ENCODE measurements at places on chromosomes 4 and X.

- DNase-seq = no peak
These were observed 16.3 kb downstream of the PDS5A start for GRCh38 chr4:39961311-39961877.

GRCh38 chr4:151173871-151174270 is 74.4 kb downstream of the RPS3A start:
- no peak for DNase-seq

- DNase-seq = no peak
These were observed 243.3 kb downstream of the CBR4 start for GRCh38 chr4:168766604-168767316.

- DNase-seq = no peak
These were observed 2101.5 kb upstream of the TENM3 start for GRCh38 chr4:180141734-180142133.

- DNase-seq = no peak
These were observed 16.4 kb downstream of the TMEM31 start for GRCh38 chrX:103727115-103727514.

GRCh38 chrX:49067285-49068120 is 6.3 kb downstream of the PRAF2 start:
- no peak for DNase-seq

DNA sequence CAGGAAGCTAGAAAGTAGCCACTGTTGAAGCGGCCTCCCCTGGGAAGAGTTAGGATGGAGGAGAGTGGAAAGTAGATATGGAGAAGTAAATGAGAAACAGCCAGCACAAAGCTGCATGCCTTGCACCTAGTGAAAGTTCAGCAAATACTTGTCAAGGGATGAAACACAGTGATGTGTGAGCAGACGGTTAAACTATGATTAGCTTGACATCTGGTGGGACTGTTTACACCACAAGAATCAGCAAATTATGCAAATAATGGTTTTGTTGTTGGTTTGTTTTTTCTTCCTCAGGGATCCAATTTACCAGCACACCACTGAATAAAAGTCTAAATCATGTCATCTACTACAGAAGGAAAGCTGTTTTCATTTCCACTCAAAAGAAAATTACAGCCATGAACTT is 87.1 kb downstream of the CORIN start:
- DNase-seq = no peak

DNA sequence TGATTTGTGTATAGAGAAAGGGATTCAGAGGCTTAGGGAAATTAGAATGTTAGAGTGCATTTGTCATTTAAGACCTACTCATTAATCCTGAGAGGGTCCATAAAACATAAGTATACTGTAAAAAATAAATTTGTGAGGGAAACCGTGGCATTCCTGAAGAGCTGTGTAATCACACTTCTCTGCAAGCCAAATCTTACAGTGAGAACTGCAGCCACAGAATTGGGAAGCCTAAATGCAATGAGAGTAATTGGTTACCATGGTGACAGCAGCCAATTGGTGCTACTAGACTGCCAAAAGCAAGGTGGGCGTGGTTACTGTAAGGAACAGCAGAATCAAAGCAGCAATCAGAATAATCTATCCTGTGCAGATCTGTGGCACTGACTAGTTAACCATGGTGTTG is 345.2 kb upstream of the GRID2 start:
- no peak for DNase-seq

DNA sequence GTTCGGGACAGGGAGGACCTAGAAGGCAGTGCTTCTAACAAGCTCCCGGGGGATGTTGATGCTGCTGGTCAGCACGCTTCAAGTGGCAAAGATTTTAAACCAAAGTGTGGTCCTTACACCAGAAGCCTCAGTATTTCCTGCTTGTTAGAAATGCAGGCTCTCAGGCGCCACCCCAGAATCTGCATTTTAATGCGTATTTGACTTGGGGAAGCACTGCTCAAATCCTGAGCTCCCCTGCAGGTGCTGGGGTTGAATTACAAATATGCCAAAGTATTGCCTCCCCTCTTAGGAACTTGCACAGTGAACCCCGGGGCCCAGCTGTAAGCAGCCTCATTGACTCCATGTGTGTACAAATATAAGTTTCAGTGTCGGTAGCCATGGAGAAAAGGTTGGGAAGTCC is 70.8 kb upstream of the RAI2 start:
- no peak for DNase-seq

GRCh38 chr4:7381221-7381889 is 53.4 kb downstream of the PSAPL1 start:
- no peak for DNase-seq

DNA sequence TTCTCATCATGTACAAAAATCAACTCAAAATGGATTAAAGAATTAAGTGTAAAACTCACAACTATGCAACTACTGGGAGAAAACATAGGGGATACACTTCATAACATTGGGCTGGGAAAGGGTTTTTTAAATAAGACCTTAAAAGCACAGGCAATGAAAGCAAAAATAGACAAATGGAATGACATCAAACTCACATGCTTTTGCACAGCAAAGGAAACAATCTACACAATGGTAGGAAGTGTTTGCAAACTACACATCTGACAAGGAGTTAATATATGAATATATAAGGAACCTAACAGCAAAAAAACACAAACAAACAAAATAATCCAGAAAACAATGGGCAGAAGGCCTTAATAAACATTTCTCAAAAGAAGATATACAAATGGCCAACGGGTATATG is 57.9 kb downstream of the FREM3 start:
- no peak for DNase-seq

GRCh38 chr4:24927049-24927448 is 14.2 kb upstream of the CCDC149 start:
- DNase-seq = no peak

DNA sequence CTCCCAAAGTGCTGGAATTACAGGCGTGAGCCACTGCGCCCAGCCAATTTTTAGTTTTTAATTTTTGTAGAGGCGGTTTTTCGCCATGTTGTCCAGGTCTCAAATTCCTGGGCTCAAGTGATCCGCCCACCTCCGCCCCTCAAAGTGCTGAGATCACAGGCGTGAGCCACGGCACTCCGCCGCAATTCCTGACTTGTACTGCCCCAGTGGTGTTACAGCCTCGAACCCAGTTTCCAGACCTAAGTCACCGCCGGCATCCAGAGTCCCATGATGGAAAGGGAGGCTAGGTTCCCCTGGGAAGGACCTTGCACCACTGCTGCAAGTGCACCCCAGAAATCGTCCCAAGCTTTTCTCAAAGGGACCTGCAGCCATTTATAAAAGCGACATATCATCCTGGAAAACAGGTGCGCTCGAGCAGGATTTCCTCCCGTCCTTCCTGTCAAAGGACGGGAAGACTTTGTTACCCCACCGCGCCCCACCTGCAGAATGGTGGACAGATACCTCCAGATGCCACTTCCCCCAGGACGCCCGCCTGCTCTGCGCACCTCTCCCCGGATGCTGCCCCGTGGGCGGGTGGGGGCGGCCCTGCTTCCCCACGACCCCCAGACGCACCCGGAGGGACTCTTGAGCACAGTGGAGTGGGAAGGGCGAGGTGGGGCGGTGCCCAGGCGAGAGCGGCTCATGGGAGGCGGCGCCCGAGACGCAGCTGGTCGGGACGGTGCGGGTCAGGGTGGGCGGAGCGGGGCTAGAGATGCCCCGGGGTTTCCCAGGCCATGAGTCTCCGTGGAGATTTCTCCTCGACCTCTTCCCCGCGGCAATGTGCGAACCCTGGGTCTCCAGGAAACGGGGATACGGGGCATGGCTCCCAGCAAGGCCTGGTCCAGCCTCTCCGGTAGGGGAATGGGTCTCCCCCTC is 947 bp upstream of the RPL10 start:
- no peak for DNase-seq

DNA sequence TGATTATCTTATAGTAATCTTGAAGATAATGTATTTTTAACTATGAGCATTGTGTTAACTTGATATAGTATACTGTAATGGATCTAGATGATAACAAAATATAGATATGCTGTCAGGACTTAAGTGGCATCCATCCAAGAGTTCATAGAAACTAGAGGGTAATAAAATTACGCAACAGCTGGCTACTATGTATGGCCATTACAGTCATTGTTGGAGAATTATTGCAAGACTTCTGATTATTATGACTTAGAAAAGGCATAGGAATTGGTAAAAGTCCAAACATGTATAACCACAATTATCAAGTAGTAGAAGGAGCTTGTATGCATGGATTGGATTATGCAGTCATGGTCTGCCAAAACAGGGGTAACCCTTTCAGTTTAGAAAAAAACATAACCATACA is 9.5 kb downstream of the OGT start:
- no peak for DNase-seq

- no peak for DNase-seq
These were observed 478.0 kb downstream of the KCNIP4 start for GRCh38 chr4:21470535-21470934.

DNA sequence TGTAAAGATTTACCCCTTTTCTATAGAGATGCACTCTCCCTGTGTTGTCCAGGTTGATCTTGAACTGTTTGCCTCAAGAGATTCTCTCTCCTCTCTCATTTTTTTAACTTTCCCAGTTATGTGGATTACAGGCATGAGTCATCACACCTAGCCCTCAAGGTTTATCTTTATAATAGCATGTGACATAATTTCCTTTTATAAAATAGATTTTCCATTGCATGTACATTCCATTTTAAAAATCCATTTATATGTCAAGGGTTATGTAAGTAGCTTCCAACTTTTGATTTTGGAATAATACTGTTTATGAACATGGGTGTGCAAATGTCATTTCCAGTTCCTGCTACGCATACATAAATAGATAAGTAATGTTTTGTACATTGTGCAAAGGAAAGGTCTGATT is 20.6 kb downstream of the ZNF721 start:
- DNase-seq = no peak

- no peak for DNase-seq
These were observed 58.2 kb upstream of the NKAP start for GRCh38 chrX:120001787-120002186.

DNA sequence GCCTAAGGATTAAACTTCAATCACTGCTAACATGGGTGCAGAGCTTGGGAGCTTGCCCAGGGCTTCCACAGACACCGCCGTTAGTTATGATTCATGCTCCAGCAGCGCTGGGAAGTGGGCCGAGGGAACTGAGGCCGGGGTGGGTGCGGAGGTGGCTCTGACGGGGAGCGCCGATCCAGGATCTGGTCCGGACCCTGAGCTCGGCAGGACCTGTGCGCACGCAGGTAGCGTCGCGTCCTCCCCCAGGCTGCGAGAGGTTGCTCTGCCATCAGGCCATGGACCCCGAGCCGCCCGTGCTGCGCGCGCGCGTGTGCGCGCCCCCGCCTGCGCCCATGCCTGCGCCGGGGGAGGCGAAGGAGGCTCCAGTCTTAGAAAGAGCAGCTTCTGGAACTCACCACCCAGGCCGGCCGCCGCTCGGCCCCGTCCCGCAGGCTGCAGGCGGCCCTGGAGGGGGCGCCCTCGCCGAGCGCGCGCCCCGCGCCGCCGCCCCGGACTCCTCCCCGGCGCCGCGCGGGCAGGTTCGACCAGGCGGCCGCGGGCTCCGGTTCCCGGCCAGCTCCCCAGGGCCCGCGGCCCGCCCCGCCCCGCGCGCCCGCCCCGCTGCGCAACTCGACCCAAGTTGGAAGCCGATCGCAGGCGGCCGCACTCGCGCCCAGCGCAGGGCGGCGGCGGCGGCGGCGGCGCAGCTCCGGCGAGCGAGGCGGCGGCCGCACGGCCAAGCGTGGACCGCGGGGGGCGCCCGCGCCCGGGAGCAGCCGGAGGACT is 732 bp upstream of the ADRA2C start:
- DNase-seq = no peak

DNA sequence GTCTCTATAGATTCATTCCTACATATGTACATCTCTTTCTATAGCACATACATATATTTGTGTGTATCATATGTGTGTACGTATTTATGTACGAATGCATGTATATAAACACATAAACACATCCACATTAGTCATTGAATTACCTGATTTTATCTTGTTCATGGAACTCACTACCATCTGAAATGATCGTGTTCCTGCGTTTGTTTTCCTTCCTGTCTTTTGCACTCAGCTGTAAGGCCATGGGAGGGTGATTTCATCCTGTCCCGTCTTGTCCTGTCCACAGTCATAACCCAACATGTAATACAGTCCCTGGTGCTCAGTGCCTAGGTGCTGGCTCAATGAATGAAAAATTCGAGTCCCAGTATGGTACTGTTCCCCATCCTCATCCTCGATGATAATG is 191.8 kb upstream of the PSAPL1 start:
- no peak for DNase-seq

GRCh38 chr4:80062527-80062926 is 10.5 kb downstream of the ANTXR2 start:
- no peak for DNase-seq

DNA sequence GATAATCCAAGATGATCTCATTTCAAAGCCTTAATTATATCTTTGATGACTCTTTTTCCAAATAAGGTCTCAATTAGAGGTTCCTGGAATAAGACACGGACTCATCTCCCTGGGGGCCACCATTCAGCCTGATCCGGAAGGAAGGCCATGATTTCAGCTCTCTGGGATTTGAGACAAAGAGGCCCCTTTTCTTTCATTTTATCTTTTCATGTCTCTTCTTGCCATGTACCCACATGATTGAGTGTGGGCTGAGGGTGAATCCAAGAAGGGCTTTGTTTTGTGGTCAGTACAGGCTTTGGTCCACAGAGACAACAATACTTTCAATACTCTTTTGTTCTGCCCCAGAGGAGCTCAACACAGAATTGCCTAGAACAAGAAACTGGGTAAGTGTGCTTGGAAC is 261.2 kb downstream of the TRIML1 start:
- no peak for DNase-seq

DNA sequence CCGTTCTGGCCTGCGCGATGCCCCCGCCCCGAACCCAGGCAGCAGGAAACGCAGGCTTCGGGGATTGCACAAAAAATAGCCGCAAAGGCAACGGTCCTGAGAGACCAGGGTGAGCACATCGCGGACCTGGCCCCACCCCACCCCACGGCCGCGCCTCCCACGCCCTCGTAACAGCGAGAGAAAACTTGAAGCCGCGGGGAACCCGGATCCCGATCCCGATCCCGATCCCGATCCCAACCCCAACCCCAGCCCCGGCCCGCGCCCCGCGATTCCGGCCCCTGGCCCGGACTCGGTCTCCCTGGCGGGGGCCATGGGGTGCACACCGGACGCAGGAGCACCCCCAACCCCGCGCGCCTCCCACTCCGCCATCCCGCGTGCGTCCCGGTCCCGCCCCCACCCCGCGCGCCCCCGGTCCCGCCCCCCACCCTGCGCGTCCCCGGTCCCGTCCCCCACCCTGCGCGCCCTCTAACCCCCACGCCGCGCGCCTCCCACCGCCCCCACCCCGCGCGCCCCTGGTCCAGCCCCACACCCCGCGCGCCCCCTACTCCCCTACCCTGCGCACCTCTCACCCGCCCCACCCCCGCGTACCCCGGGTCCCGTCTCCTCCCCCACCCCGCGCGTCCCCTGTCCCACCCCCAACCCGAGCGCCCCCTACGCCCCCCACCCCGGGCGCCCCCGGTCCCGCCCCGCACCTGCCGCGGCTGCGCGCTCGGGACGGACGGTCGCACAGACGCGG is 29.0 kb downstream of the NOP14 start:
- DNase-seq = peak; percentile 88

- no peak for DNase-seq
These were observed 18.7 kb upstream of the CD40LG start for GRCh38 chrX:136629084-136629750.
